Activated T-cell treated with anti-CD3 and anti-CD28 coated beads, Interleukin-2, amount 50 U/mL, for 72 hours (primary cell): ENCODE measurements at places on chromosomes 3 and 15.

- no peak for DNase-seq
Measured at GRCh38 chr3:104832530-104832929, 534.2 kb upstream of the ALCAM start.

DNA sequence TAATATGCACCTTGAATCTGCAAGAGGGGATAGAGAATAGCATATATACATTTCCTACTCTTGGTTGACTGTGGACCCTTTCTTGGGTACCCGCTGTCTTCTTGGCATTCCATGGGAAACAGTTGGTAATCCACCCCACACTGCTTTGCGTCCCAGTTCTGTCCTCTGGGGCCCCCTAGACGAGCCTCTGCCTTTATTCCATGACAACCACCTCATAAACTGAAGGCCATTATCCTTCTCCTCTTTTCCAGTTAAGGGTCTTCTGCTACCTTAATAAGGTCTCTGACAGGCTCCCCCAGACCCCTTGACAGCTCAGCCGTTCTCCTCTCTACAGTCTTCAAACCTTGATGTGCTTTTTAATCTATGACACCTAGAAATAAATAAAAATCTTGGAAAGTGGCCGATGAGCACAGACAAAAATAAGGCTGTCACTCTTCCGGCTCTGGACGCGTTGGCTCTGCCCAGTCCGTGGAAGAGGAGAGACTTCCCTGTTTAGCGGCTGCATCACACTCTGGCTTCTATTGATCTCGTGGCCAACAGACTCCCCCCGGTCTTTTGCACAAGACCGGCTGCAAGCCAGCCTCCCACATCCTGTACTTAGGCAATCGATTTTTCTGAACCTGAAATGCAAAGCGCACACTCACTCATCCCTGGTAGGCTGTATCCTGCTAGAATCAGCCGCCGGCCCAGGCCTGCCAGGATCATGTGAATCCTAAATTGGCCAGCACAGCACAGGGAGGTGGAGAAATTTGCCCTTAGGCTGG is 251.0 kb upstream of the TLE3 start:
- no peak for DNase-seq

DNA sequence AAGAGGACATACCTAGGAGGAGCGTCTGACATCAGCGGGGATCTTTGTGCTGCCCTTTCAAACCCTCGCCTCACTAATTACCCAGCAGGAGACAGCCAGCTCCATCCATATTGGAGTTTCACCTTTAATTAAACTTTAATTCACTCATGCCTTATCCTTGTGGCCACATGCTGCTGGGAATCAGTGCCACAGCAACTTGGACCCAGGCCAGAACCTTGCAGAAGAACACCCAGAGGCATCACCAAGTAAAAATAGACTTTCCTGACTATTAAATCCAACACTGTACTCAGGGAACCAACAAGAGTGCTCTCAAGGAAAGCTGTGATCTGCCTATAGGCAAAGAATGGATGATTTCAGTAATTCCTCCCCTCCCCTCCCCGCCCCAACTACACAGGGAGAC is 23.9 kb downstream of the EIF1B start:
- no peak for DNase-seq

- DNase-seq: no peak
Measured at GRCh38 chr15:87689716-87690115, 566.8 kb downstream of the NTRK3 start.

DNA sequence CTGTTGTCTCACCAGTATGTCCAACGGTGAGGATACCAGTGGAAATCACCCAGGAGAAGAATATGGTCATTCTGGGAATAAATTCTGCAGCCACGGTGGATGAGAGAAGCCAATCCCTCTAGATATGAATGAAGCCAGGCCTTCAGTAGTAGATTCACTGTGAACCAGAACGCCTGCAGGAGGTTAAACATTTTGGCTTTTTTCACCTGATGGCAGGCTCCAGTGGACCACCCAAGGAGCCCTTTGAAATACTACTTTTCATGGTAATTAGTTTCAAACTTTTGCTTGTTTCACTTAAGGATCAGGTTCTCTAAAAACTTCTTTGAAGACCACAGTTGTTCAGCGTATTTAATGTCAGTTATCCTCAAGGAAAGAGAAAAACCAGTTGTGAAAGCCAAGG is 353.4 kb downstream of the RORA start:
- DNase-seq: no peak

GRCh38 chr3:14156201-14156600 is 22.2 kb downstream of the XPC start:
- no peak for DNase-seq

- peak; percentile 12 for DNase-seq
Measured at GRCh38 chr15:88255087-88255483, 1.5 kb downstream of the NTRK3 start.

DNA sequence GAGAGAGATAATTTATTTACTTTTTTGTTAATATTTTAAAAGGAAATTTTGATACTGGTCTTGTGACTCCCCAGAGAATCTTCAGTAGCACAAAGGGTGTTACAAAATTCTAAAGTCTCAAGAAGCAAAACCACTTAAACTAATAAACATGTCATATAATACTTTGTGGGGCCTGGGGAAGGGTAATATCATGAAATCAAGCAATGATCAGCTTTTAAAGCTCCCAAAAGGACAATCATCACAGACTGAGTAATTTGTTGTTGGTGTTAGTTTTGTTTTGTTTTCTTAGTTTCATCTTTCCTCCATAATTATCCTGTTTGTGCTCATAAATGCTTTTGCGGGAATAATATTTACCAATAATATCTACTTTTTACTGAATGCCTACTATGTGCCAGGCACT is 55.0 kb downstream of the TMEM212 start:
- DNase-seq: no peak

- DNase-seq: no peak
Measured at GRCh38 chr3:107307205-107307604, 70.0 kb upstream of the CCDC54 start.

DNA sequence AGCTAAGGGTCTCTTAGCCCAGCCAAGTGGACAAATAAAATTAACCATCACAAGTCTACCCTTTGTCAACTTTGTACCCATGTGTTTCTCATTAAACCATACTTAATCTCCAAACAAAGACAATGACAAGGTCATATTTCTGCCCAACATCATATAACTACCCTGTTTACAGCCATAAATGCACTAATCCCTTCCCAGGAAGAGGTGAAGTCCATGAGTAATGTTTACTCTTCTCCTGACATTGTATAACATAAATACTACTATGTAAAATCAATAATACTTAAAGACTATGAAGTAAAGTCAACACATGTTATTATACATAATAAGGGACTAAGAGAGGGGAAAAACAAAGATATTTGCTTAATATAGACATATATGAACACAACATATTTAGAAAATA is 38.5 kb upstream of the FAN1 start:
- DNase-seq: no peak

GRCh38 chr3:61226166-61226686 is 25.0 kb downstream of the FHIT start:
- DNase-seq: no peak

DNA sequence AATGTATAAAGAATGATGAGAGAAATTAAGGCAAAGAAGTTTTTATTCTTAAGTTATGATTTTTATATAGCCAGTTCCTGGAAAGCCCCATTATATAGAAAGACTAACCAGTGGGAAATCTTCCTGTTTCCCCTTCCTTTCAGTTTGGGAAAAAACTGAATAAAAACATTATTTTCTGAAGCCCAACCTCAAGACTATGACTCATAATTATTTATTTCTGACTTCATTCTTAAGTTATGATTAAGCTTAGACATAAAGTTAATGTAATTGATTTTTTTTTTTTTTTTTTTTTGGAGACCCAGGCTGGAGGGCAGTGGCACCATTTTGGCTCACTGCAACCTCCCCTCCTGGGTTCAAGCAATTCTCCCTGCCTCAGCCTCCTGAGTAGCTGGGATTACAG is 55.8 kb downstream of the TRPC1 start:
- no peak for DNase-seq

DNA sequence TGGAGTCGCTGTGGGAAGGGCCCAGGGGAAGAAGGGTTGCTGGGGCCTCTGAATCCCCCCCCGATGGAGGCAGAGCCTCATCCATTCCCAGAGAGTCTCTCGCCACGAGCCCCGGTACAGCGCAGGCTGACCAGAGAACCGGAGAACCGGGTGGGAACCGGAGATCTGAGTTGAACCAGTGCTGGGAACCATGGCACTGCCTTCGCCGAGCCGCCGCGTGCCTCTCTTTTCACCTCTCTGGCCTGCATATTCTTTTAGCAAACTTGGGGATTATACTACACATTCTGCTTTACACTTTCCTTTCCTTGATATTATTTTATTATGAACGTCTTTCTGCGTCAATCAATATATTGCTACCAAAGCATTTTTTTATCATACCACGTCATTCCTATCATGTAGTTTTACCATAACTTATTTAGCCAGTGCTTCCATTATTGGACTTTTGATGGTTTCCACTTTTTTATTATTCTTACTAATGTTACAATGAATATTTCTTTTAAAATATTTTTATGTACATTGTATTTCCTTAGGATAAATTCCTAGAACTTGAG is 7.2 kb downstream of the NRROS start:
- DNase-seq: no peak

GRCh38 chr3:30293621-30294240 is 312.7 kb upstream of the TGFBR2 start:
- no peak for DNase-seq

DNA sequence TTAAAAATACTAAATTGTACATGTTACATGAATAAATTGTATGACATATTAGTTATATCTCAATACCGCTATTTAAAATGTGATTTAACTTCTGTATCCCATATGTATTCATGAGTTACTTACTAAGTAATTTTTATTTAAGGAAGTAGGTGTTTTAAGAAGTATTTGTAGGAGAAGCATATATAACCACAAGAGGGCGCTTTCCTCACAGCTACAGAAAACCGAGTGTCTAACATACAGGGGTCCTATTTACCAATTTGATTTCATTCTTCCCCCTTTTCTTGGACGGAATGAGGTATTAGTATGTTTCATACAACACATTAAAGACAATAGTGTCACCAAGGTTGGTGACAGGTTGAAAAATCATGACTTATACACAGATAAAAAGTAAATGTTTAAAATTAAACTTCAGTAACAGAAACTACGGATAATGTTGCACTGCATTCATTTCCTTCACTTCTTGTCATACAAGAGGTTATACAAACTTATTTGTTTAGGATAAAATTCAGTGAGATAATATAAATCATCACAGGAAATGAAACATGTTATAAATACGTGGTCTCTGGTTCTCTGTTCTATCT is 253.6 kb downstream of the MAGI1 start:
- peak; percentile 2 for DNase-seq

GRCh38 chr15:49024840-49025239 is 21.4 kb downstream of the SECISBP2L start:
- DNase-seq: no peak

- DNase-seq: peak; percentile 26
Measured at GRCh38 chr3:30894521-30895251, at the start of gene GADL1. Gene GADL1 (minus strand): TSS chr3:30894661. CDS start chr3:30894614, 47 bp downstream.

GRCh38 chr3:184314700-184315542 is 515 bp downstream of the EIF4G1 start:
- peak; percentile 64 for DNase-seq

- DNase-seq: no peak
Measured at GRCh38 chr3:28615071-28615470, 266.4 kb upstream of the AZI2 start.

DNA sequence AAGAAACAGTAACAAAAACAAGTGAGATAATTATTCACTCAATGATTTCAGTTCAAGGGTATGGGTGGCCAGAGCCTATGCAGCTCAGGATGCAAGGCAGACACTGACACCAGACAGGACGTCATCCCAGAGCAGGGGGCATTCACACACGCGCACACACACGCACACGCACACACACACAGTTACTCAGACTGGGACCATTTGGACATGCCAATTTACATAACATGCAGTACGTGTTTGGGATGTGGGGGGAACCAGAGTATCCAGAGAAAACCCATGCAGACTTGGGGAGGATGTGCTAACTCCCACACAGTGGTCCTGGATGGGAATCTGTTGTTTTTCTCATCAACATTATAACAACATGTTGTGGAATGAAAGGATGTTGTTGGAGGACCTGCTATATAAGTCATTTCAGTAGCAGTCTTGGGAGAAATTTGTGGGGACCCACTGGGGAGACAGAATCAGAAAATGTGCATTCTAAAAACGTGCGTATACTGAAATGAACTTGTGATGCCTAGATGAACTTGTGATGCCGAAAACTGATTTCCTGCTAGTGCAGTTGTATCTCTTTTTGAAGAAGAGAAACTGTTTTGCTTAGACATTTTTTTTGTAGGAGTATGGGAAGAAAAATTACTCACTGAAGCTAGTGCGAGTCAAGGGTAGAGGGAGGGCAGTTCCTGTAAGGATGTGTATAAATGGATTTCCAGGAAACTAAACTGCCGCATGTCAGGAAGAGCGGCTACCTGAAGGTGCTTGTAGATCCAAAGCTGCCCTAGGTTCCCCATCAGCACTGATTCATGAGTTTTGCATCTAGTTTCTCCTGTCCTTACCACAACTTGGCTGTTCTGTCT is 25.2 kb downstream of the CD200 start:
- peak; percentile 28 for DNase-seq

GRCh38 chr3:14685179-14685578 is 10.2 kb downstream of the C3orf20 start:
- no peak for DNase-seq

GRCh38 chr15:34657469-34658127 is 74.1 kb upstream of the GOLGA8B start:
- no peak for DNase-seq

DNA sequence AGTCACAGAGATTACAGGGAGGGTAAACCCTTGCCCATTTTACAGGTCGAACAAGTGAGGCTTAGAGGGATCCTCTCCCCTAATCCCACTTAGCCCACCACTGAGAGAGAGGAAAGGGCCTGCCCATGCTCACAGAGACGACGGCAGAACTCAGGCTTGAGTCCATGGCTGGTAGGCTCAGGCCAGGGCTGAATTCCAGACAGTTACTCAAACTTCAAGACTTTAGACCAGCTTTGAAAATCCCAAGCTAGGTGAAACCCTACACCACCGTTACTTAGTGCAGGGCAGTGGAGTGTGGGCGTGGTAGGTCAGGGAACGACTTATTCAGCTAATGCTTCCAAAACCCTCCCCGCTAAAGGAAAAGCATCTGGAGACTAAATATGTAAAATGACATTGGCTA is 16.4 kb downstream of the GRIP2 start:
- DNase-seq: no peak

- DNase-seq: no peak
Measured at GRCh38 chr15:38398134-38398533, 55.8 kb upstream of the FAM98B start.

- peak; percentile 59 for DNase-seq
Measured at GRCh38 chr3:58034738-58035523, 26.7 kb downstream of the FLNB start.

DNA sequence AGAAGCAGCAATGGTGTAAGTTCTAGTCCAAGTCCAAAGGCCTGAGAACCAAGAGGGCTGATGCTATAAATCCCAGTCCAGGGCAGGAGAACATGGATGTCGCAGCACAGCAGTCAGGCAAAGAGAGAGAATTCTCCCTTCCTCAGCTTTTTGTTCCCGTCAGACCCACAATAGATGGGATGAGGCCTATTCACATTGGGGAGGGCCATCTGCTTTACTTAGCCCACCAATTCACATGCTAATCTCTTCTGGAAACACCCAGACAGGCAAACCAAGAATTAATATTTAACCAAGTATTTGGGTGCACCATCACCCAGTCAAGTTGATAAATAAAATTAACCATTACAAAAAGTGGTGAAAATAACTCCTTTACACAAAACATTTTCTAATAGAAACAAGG is 511.7 kb upstream of the UBE2E2 start:
- DNase-seq: no peak
